ENCODE measurements at places on chromosomes 13 and 19. TPM values are rescaled to one million over a fixed set of nuclear protein-coding genes. Genes with fewer than 3 reads are reported as not detected.

The KLK2 gene
- polyA plus RNA-seq = not detected

The LYPD3 gene
- polyA plus RNA-seq = 0.76 TPM

The S1PR4 gene
- 2.3 TPM for polyA plus RNA-seq

GRCh38 chr13:97515643-97516042 lies 81.7 kb downstream of the RAP2A start:
- DNase-seq = no peak

DNA sequence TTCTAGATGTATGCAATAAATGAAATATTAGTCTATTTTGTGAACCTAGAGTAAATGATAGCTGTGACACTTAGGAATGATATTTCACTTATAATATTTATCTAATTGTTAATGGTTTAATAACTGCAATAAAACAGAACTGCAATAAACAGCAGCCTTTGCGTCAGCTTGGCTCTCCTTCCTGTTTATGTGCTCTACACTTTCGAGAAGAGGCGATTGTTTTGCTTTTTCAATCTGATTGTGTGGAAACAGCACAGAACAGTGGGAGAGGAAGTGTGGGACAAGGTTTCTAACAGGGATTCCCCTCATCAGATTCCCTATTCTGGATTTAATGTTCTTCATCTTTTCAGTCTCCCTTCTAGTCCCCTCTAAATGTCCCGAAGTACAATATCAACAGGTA lies 17.3 kb upstream of the TRPC4 start:
- DNase-seq = no peak

DNA sequence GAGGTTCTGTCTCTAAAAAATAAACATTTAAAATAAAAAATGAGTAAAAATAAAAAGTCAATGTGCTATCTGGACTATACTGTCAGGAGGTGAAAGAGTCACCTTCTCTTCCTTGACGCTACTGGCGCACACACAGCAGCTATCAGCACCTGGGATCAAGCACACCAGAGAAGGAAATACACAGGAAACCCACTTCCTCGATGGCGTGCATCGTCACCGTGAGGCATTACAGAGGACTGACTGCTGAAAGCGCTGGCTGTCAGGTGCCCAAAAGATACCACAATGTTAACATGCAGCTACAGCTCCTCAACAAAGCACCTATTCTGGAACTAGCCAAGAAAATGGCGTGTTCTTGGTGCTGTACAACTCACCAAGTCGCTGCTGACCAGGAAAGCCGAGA lies 6.1 kb downstream of the SLC35E1 start:
- peak; percentile 72 for DNase-seq

GRCh38 chr13:87975035-87975434 lies 303.9 kb downstream of the SLITRK5 start:
- DNase-seq = no peak

GRCh38 chr19:23098988-23099387 lies 17.8 kb upstream of the ZNF730 start:
- no peak for DNase-seq

DNA sequence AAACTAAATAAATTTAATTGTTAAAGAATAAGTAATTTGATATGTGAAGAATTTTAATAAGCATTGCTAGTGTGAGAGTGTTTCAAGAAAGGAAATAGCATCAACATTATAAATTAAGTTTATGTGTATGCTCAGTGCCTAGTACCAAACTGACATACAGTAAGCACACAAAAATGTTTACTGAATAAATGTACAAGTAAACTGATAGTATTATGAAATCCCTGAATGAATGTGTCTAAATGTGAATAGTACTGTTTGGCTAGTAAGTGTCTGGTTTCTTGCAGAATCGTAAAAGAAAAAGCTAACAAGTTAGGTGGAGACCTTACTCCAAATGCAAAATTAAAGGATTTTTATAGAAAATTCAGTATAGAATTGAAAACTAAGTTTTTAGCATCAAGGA lies 233.6 kb downstream of the PCDH9 start:
- DNase-seq = no peak

- DNase-seq = no peak
Observed at GRCh38 chr13:51865838-51866237, 4.1 kb downstream of the CCDC70 start.

- DNase-seq = no peak
Observed at GRCh38 chr13:25379011-25379410, 7.2 kb downstream of the ATP8A2 start.

Measured in stomach (tissue), 19 donors.